ENCODE measurements at places on chromosomes 7 and 10. TPM values are rescaled to one million over a fixed set of nuclear protein-coding genes. Genes with fewer than 3 reads are reported as not detected.
A peak's percentile ranks its signal among the peaks of the same experiment; 100 is the strongest.

DNA sequence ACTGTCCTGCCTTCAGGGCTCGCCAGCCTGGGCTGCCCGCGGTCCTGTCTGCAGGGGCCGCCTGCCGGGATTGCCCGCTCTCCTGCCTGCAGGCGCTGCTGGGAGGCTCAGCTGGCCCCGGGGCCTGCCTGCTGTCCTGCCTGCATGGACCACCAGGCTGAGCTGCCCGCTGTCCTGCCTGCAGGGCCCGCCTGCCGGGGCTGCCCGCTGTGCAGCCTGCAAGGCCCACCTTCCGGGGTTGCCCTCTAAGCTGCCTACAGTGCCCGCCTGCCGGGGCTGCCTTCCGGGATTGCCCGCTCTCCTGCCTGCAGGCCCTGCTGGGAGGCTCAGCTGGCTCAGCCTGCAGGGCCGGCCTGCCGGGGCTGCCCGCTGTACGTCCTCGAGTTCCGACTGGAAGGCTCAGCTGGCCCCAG is 164.4 kb downstream of the GLRX3 start:
- H3K4me1 ChIP-seq = peaks cover 1% of the 10 kb centered on the region
- peak overlapping the region; percentile 82 for H3K4me3 ChIP-seq
- H3K36me3 ChIP-seq = peaks cover 10% of the 10 kb centered on the region

Gene CYP2C9
- total RNA-seq = not detected

GRCh38 chr10:112361951-112362751 is 11.8 kb upstream of the ACSL5 start:
- H3K27ac ChIP-seq = no peak overlapping the region
- DNase-seq = no peak
- no peak overlapping the region for H3K4me3 ChIP-seq

DNA sequence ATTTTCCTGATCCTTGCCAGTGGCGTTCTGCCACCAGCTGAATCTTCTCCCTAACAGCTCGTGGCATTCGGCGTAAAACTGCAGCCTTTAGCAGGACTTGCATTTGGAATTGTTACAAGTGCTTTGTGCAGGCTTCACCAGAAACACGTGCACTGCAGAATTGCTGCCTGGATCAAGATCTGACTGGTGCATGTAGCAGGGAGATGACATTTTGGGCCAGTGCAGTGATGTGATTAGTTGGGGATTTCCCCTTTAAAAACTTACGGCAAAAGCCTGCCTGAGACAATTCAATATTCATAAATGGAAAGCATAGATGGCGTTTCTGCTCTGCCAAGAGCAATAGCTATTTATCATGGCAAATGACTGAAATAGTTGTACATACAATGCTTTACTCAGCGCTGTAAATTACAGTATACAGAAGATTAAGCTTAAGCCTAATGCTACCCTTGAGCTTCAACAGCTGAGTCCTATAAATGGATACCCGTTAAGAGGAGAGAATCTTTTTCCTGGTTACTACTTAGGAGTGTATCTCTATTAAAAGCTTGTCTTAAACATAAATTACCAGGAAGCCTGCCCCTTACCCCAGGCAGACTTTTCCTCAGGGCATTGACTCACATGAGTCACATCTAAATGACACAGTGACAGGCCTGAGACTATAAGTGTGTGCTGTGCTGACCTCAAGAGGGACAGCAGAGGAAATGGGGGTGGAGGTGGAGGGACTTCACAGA is 106.3 kb downstream of the ATXN7L1 start:
- H3K4me1 ChIP-seq = peaks cover 38% of the 10 kb centered on the region
- no peaks in the 10 kb centered on the region for H3K27me3 ChIP-seq
- no peaks in the 10 kb centered on the region for H3K36me3 ChIP-seq
- no peak for DNase-seq
- H3K27ac ChIP-seq = no peak overlapping the region

GRCh38 chr7:149398195-149398820 is 62.6 kb downstream of the ZNF777 start:
- DNase-seq = no peak
- peaks cover 10% of the 10 kb centered on the region for H3K27me3 ChIP-seq
- no peaks in the 10 kb centered on the region for H3K4me1 ChIP-seq
- H3K27ac ChIP-seq = no peak overlapping the region

DNA sequence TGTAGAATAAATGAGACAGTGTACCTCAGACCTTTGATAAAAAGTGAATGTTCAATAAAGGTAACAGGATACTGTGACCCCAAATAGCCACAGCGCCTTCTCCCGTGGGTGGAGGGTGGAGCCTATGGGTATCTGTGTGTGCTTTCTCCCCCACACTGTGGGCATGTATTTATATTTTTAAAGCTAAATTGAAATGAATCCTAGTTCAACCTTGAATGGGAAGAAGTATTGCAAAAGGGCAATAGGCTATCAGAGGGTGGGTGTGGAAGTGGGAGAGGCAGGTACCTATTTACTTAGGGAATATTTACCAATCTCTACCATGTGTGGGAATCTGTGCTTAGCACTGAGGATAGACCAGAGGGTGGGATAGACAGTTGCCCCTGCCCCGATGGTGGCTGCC is 68.9 kb downstream of the PFKFB3 start:
- peak overlapping the region; percentile 89 for H3K27ac ChIP-seq
- H3K36me3 ChIP-seq = peaks cover 11% of the 10 kb centered on the region
- no peak overlapping the region for H3K4me3 ChIP-seq
- DNase-seq = no peak

Gene BICC1
- 0.11 TPM for total RNA-seq

- H3K27ac ChIP-seq = no peak overlapping the region
- peaks cover 6% of the 10 kb centered on the region for H3K27me3 ChIP-seq
- no peak overlapping the region for H3K4me3 ChIP-seq
- no peaks in the 10 kb centered on the region for H3K4me1 ChIP-seq
- no peaks in the 10 kb centered on the region for H3K36me3 ChIP-seq
These were observed 55.9 kb downstream of the ITIH5 start for GRCh38 chr10:7610651-7611389.

Gene C7orf57
- total RNA-seq = 0.11 TPM

DNA sequence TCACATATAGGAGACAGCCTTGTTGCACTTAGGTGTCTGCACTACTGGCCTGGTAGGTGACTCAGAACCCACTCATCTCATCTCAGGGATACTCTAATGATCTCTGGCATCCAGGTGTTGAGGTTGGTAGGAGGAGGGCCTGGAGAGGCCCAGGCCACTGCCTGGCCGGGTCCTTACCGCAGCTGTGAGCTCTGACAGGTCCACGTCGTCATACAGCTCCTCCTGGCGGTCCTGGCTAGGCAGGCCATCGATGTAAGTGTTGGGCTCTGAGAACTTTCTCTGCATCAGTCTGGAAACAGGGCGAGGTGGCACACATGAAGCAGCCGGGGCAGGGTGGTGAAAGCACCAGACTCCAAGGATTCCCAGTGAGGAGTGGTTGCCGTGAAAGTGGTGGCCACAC is 62.1 kb downstream of the VWA2 start:
- peaks cover 9% of the 10 kb centered on the region for H3K4me1 ChIP-seq
- peaks cover 8% of the 10 kb centered on the region for H3K36me3 ChIP-seq
- no peak for DNase-seq
- H3K4me3 ChIP-seq = no peak overlapping the region

- H3K27me3 ChIP-seq = peaks cover 25% of the 10 kb centered on the region
- H3K4me3 ChIP-seq = no peak overlapping the region
- no peaks in the 10 kb centered on the region for H3K36me3 ChIP-seq
- no peaks in the 10 kb centered on the region for H3K4me1 ChIP-seq
- H3K27ac ChIP-seq = no peak overlapping the region
These were observed 9.5 kb upstream of the RBM20 start for GRCh38 chr10:110634527-110635209.

Gene MYPN
- not detected for total RNA-seq

- no peaks in the 10 kb centered on the region for H3K4me1 ChIP-seq
- H3K4me3 ChIP-seq = no peak overlapping the region
These were observed 399.7 kb upstream of the ETV1 start for GRCh38 chr7:14389181-14389591.

GRCh38 chr7:114718861-114719260 is 203.0 kb upstream of the MDFIC start:
- H3K27ac ChIP-seq = peak overlapping the region; percentile 6
- H3K4me3 ChIP-seq = no peak overlapping the region
- peaks cover 20% of the 10 kb centered on the region for H3K4me1 ChIP-seq
- no peak for DNase-seq
- H3K36me3 ChIP-seq = no peaks in the 10 kb centered on the region
- peaks cover 1% of the 10 kb centered on the region for H3K27me3 ChIP-seq

DNA sequence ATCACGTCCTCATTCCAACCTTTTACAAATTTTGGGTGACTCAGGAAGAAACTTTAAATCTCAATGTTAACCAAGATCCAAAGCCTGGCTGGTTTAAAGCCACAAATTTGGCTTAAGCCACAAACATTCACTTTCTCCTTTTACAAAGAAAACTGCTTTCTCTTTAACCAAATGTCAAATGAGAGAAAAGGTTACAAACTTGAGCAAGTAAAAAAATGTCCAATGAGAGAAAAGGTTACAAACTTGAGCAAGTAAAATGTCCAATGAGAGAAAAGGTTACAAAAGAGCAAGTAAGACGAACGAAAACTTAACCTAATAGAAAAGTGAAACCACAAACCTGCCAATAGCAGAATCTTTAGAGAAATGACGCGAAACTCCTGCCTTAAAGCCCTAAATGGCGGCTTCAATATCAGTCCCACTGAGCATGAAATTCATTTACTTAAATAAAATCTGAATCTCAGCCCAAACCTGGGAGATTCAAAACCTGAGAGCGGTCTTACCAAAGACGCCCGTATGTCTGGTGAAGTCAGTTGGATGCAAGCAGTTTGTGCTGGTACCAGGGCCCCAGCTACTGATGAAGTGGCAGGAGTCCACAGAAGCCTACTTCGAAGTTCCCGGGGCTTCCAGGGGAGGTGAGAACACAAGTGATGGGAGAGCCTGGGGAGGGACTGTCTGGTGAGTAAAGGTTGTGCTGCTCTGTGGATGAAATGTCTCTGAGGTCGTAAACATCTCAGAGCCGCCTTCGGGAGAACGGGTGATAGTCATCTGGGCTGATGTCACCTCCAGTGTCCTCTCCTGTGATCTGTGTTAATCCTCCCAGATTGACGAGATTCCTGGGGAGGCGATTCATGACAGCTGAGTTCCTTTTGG is 74.6 kb downstream of the PAXIP1 start:
- peak overlapping the region; percentile 94 for H3K27ac ChIP-seq
- DNase-seq = peak; percentile 30
- peaks cover 22% of the 10 kb centered on the region for H3K4me1 ChIP-seq
- peaks cover 5% of the 10 kb centered on the region for H3K36me3 ChIP-seq
- H3K27me3 ChIP-seq = peaks cover 13% of the 10 kb centered on the region

GRCh38 chr10:62911210-62911963 is 95.2 kb upstream of the EGR2 start:
- H3K4me3 ChIP-seq = no peak overlapping the region
- peaks cover 7% of the 10 kb centered on the region for H3K27me3 ChIP-seq
- H3K27ac ChIP-seq = no peak overlapping the region
- H3K36me3 ChIP-seq = no peaks in the 10 kb centered on the region

Gene SLC29A3
- total RNA-seq = 7.3 TPM

Gene PRPF18
- 22.9 TPM for total RNA-seq

Gene PTPRN2
- total RNA-seq = 1.1 TPM

DNA sequence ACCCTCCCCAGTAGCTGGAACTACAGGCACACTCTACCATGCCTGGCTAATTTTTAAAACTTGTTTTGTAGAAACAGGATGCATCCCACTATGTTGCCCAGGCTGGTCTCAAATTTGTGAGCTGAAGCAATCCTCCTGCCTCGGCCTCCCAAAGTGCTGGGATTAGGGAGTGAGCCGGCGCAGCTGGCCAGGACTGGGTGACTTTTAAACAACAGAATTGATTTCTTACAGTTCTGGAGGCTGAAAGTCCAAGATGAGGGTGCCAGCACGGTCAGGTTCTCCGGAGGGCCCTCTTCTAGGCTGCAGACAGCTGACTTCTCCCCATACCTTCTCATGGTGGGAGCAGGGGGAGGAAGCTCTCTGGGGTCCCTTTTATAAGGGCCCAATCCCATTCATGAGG is 75.2 kb upstream of the CHST15 start:
- no peak overlapping the region for H3K27ac ChIP-seq
- H3K4me3 ChIP-seq = no peak overlapping the region
- H3K27me3 ChIP-seq = peaks cover 5% of the 10 kb centered on the region
- no peak for DNase-seq
- no peaks in the 10 kb centered on the region for H3K36me3 ChIP-seq
- H3K4me1 ChIP-seq = no peaks in the 10 kb centered on the region

Gene CCL24
- not detected for total RNA-seq

DNA sequence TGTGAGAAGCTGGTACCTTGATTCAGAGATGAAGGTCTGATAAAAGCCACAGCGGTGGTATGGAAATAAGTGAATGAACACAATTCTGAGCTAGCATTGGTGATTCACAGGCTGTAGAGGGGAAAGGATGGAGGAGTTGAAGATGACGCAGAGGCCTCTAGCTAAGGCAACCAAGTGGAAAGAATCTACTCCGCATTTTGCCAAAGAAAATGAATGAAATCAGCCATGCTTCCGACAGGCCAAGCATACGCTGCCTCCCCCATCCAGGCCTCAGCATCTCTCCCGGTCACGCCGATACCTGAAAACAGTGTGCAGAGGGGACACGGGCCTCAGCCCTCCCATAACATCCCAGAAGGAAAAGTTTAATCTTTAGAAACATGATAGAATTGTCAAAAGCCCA is 124.3 kb upstream of the UNC5B start:
- no peaks in the 10 kb centered on the region for H3K36me3 ChIP-seq
- H3K4me3 ChIP-seq = no peak overlapping the region
- no peak overlapping the region for H3K27ac ChIP-seq
- H3K4me1 ChIP-seq = no peaks in the 10 kb centered on the region

DNA sequence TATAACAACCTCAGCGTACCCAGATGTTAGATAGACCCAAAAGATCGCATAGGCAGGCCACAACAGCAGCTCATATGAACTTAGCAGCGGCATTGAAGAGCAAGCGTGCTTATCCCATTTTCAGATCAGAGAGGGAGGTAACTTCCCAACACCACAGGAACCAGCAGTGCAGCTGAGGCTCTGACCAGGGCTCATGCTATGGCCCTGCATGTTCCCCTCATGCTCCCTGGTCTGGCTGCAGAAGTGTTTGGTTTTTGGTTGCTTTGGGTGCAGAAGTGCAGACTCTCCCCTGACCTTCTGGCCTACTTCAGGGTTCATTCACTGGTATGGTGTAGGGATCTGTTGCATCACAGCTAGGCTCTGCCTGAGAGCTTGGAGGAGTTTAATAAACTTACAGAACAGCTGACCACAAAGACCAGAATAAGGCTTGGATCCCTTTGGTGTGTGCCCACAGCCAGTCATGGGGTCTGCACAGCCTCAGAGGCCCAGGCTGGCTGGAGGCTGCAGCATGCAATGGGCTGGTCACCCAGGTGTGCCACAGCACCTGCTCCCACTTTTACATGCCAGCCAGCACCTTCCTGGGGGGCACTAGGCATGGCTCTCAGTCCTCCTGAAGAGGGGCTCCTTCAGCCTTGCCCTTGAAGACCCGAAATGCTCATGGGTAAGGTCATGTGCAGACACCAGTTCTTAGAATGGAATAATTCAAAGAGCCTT is 9.1 kb upstream of the CXCL12 start:
- H3K4me1 ChIP-seq = no peaks in the 10 kb centered on the region
- H3K4me3 ChIP-seq = no peak overlapping the region
- H3K27me3 ChIP-seq = peaks cover 1% of the 10 kb centered on the region

- no peak for DNase-seq
- no peak overlapping the region for H3K4me3 ChIP-seq
- peaks cover 2% of the 10 kb centered on the region for H3K27me3 ChIP-seq
These were observed 108.0 kb upstream of the PLPP4 start for GRCh38 chr10:120349069-120349468.

Gene IQUB
- total RNA-seq = 0.25 TPM

GRCh38 chr7:6433784-6434615 is 13.8 kb downstream of the DAGLB start:
- no peak overlapping the region for H3K27ac ChIP-seq
- H3K27me3 ChIP-seq = no peaks in the 10 kb centered on the region
- H3K4me3 ChIP-seq = no peak overlapping the region
- no peak for DNase-seq
- H3K4me1 ChIP-seq = peaks cover 27% of the 10 kb centered on the region
- H3K36me3 ChIP-seq = peaks cover 41% of the 10 kb centered on the region
